ENCODE measurements at places on chromosomes 7 and 10.

DNA sequence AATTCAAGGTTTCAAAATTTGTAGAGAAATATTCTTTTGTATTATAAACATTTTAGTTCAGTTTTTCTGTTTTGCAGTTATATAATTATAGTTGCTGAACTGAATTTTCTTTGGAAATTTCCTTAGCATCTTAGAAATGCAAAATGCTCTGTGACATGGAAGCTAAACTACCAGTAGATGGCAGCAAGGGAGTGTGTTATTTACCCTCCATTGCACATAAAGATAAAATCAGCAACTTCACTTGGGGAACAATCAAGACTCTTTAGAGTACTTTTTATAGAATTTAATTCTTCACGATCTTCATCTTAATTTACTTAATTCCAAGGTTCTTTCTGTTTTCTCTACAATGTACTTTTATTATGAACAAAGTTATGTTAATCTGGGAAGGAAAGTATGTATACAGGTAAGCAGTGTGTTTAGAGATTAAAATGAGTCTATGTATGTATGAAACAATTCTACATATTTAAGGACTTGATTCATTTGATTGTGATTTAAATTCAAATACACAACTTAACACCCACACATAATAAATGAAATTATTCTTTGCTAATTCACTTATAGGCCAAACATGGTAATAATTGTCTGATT is 404.2 kb downstream of the THSD7A start:
- peak; percentile 72 for DNase-seq

GRCh38 chr10:91374052-91374451 is 36.1 kb upstream of the HECTD2 start:
- DNase-seq, result no peak

DNA sequence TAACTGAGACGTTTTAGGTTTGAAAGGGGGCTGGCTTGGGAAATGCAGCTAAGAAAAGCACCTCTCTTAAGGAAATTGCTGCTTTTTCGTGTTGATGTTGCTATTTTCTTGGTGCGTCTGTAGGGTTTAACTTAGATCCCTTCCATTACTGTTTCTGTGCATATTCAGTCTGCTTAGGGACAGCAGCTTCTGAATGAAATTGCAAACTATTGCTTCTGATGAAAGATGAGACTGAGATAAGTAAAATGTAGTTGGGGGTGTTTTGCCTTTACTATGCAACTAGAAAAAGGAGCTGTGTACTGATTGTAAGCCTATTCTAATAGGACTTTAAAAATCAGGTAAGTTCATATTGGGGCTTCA is 772 bp downstream of the HDAC9 start:
- DNase-seq, result no peak

DNA sequence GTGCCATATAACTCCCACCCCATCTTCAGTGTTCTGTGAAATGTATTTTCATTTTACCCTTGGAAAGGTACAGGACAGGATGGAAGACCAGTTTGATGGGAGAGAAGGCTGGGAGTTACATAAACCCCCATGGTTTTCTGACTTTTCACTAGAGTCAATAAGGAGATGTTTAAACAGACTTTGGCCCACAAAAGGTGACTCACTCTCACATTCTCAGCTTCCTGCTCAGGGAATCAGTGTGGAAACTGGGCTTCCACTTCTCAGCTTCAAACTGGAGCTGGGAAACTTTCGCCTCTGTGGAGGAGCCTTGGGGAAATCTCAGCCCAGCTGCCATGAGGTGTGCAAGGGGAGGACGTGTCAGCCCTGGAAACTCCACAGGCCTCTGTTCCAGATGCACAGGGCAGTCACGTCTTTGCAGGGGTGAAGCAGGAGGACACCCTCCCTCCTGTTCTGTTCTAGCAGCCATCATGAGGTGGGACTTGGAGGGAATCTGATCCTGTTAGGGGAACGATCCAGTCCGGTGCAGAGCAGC is 560.5 kb upstream of the GALNT17 start:
- no peak for DNase-seq

GRCh38 chr7:116933465-116933864 is 19.8 kb upstream of the ST7 start:
- DNase-seq, result no peak

DNA sequence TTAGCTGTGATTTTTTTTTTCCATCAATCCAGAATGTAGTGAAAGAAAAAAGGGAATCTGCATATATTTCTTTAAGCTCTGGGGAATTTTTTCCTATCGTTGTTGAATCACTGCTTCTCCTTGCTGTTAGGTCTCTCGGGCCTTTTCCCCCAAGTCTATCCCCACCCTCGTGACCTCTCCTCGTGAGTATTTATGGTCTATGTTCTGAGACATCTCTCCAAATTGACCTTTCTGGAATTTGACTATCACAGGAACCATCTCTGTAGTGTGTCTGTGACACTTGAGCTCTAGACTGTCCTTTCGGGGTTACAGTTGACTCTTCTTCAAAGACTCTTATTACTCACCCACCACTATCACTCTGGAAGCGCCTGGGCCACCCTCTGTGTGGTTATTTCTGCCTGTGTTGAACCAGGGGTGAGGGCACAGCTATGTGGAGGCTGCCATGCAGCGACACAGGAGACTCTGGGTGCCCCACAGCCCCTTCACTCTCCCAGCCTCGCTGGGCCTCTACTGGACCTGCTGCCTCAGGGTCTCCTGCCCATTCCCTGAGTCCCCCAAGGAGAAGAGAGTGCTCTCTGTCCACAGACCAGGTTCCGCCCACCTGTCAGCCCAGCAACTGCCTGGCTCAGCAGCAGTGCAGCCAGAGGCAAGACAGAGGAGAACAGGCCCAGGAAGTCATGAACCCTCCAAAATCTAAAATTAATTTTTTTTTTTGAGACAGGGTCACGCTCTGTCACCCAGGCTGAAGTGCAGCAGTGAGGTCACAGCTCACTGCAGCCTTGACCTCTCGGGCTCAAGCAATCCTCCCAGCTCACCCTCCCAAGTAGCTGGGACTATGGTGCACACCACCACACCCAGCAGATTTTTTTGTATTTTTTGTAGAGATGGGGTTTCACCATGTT is 45.7 kb upstream of the PTPRN2 start:
- no peak for DNase-seq

GRCh38 chr10:112203328-112204076 is 19.9 kb upstream of the GPAM start:
- DNase-seq, result no peak

- no peak for DNase-seq
Measured at GRCh38 chr10:27504808-27505460, 830 bp downstream of the RAB18 start.

GRCh38 chr10:21527598-21528235 is 2.2 kb upstream of the SKIDA1 start:
- DNase-seq, result no peak
